Spinal cord (tissue), 10 donors: ENCODE measurements at places on chromosomes 4 and X.

DNA sequence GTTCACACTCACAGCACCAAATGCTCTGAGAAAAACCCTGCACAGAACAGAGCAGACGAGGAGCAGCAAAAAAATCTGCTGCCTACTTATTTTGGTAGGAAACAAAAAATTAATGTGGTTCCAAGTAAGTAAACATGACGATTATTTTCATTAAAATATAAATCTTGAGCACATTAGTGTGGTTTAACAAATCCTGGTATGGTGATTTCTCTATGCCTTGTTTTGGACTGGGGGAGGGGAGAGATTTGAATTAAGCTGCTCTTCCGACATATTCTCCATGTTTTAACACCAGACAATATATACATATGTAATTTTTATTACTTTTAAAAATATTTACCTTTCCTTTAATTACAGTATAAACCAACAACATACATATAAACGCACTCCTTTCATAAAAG lies 1.8 kb downstream of the CAMK2D start:
- DNase-seq: no peak

DNA sequence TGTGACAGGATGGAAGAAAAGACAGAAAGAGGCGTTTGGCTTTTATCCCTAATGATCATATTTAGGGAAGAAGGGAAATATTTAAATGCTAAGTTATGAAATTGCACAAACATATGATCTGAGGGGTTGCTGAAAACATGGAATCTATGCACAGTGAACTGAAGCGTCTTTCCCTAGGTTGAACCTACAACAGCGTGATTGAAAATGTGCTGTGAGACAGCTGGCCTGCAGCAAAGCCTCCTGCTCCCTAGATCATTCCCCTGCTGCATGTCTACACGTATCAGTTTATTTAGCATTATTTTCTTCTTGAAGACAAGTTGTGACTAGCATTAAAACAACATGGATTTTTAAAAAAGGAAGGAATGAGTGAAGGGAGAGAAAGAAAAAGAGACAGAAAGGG lies 272.5 kb upstream of the TRAM1L1 start:
- DNase-seq: no peak

DNA sequence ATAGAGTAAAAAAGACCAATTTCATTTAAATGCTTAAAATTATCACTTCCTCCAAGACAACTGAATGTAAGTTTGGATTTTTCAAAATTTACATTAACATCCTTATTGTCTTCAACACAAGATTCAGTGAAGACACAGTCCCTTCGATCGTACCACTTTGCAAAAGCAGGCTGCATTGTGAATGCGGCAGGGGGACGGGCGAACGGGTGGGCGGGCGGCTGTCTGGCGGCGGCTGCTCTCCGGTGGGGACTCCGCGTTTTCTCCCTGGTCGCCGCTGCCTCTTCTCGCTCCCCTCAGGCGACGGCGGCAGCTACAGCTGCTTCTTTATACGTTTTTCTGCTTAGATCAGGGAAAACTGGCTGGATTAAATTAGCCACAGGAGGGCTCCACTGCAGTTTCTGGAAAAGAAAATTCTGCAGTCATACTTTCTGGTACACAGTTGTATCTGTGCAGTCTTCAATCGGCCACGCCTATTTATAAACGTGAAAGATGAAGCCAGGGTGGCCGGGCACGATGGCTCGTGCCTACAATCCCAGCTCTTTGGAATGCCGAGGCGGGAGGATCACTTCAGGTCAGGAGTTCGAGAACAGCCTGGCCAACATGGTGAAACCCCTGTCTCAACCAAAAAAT lies 33.9 kb upstream of the HPF1 start:
- peak; percentile 91 for DNase-seq

GRCh38 chr4:182531555-182532162 lies 288.5 kb downstream of the TENM3 start:
- DNase-seq: no peak

DNA sequence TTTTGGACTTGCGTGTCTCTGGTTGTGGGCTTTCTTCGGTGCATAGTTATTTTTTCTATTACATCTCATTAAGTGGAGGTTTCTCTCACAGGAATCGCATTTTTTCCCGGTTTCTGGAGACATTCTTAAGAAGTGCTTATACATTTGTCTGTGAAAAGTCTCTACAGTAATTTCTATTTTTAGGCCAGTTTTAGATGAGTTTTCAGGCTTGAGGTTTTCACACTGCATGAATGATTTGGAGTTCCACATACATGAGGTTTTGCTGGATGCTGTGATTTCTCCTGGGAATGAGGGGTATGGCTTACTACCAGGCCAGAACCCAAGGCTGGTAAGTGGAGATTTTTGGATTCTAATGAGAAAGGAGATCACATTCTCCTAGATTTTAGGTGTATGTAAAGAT lies 422.6 kb upstream of the SLIT2 start:
- no peak for DNase-seq

DNA sequence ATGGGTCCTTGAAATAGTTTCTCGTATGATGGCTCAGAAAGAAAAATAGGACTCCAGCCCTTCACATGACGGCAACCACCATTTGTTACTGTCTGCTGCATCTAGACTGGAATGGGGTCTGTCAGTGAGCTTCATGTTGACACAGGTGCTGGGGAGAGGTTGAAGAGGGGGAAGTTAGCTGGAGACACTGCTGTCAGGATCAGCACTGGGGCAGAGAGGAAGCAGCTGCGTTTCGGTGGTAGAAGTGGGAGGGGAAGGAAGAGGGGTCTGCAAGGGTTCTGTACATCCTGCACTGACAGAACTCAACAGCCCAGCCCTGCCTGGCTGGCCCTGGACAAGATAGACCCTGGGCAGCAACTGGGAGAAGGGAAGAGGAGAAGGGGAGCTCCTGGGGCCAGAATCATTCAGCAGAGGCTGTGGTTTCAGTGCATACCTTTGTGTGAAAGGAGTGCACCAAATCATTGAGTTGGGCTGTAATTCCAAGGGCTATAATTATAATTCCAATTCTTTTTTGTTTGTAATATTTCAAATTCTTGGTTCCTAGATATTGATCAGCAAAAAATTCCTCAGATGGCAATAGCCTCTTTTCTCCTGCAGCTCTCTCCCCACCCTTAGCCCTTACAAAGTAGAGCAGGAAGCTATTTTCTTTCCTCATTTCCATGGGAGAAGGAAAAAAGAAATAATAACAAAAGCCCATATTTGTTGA lies 119.4 kb upstream of the C1GALT1C1 start:
- peak; percentile 31 for DNase-seq

- DNase-seq: no peak
These were observed 234.1 kb upstream of the NR3C2 start for GRCh38 chr4:148676344-148676743.

DNA sequence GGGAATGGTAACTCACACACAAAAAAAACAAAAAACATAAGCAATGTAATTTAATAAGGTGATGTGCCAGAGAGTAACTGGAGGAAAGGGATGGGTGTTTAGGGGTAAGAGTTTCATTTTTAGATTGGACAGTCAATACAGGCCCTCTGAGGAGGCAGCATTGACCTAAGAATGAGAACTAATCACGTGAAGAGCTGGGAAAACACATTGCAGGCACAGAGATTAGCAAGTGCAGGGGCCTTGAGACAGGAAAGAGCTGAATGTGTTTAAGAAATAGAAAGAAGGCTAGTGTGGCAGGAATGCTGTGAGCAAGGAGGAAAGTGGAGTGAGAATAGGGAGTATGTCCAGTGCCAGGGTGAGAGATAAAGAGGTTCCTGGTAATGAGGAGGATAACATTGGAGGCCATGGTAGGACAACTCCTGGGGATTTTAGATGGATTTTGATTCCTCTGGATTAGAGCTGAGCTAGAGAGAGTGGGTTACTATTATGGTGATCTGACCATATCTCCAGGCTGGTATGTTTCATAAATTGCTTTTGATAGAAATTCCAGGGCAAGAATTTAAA lies 17.6 kb downstream of the PDLIM5 start:
- DNase-seq: no peak

GRCh38 chr4:75180790-75181776 lies 248.2 kb downstream of the PARM1 start:
- no peak for DNase-seq

DNA sequence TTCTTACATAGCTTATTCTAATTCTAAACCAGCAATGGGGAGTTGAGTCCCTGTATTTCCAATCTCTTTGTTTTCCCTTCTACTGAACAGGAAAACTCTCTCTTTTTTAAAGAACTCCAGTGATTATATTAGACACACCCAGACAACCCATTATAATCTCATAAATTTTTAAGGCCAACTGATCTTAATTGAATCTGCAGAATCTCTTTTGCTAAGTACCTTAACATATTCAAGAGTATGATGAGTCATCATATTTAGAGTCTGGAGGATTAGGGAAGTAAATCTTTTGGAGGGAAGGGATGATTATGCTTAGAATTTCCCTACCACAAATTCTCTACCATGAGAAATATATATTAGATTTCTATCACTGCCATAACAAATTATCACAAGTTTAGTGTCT lies 705.1 kb downstream of the CENPC start:
- DNase-seq: no peak

DNA sequence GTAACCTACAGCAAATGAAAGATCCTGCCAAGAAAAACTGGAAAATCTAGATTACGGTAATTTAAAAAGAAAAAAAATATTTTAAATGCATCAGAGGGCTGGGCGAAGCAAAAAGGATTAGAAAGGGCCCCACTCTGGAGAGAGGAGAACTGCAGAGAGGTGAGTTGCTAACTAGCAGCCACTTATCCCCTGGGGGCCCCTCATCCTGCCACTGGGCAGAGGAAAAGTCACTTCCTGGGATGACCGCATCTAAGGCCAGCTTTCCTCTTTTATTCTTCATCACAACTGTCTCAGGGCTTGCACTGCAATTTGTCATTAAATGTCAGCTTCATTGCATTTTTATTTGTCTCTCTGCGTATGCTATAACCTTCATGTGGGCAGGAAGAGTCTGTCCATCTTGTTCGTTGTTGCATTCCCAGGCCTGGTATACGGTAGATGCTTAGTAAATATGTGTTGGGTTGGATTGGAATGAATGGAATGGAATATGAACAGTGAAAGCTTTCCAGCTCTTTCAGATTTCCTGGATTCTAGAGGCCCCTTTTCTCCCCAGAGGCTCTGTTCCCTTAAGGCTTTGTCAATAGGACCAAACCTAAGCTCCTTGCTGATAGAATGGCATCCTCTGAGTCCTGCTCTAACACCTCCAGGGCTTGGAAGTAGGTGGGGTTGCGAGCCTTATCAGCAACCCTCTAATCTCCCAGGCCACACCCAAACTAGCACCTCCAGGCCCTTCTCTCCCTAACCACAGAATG lies 58.9 kb downstream of the TLR10 start:
- no peak for DNase-seq

- DNase-seq: no peak
These were observed 796.8 kb downstream of the NLGN4X start for GRCh38 chrX:5431823-5432222.

DNA sequence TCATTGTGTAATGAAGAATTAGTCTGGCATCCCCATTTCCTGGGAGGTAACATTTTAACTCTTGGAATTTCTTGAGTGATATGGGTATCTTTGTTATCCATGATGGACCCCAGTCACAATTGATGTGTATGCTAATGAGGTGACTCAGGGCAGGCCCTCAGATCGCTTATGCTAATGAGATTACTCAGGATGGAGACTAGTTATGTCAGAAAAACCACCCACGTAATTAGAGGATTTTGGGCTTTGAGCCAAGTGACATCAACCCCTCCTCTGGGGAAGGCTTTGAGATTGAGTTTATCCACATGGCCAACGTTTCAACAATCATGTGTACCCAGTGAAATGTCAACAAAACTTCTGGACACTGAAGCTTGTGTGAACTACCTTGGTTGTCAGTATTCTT lies 772.7 kb downstream of the STPG2 start:
- DNase-seq: no peak

DNA sequence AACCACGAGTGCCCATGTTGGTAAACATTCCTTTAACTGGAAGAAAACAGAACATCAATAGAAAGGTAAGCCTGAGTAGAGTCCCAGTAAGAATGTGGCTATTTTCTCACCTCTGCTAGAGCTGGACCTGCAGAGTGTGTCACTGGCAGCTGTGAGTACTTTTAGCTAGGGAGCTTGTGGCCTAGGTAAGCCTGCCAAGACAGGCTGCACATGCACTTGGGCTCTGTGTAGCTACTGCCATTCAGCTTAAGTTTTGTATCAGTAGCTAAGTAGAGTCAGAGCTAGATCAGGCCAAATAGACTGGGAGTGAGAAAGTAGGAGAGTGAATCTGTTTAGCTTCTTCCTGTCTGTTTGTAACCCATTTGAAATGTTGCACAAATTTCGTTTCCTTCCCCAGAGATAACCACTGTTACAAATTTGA lies 35.3 kb downstream of the RBPJ start:
- no peak for DNase-seq

- DNase-seq: no peak
These were observed 234.6 kb downstream of the SLC7A11 start for GRCh38 chr4:138007572-138007971.

DNA sequence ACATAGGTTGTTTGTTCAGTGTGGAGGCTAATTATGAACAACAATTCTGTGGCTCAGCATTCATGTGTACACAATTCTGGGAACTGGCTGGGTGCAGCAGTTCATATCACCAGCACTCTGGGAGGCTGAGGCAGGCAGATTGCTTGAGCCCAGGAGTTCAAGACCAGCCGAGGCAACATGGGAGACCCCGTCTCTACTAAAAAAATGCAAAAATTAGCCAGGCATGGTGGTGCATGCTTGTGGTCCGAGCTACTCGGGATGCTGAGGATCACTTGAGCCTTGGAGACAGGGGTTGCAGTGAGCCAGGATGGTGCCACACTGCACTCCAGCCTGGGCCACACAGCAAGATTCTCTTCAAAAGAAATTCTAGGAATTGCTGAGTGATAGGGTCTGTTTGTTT lies 4.5 kb upstream of the PPP2R2C start:
- DNase-seq: no peak

DNA sequence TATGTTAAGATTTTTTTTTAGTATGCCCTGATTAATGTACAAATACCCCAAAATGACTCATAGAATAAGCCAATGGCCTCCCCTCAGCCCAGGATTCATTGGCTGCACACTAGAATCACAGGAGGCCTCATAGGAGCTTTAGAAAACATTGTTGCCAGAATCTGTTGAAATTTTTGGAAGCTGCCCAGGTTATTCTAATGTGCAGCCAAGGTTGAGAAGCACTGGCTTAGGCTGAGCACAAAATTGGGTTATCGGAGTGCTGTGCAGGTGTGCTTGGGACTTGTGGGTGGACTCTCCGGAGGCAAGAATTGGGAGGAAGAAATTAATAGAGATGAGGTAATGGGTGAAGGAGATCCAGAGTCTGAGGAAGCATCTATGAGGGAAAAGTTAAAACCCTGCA lies 41.3 kb upstream of the VCX start:
- DNase-seq: no peak

GRCh38 chr4:183300655-183301054 lies 19.4 kb downstream of the CLDN22 start:
- no peak for DNase-seq
